Panc1 (cell line): ENCODE measurements at places on chromosomes 3 and 15. TPM values are rescaled to one million over a fixed set of nuclear protein-coding genes. Genes with fewer than 3 reads are reported as not detected.

Gene BSN
- total RNA-seq, result 0.87 TPM

Gene SATB1
- total RNA-seq, result 0.31 TPM

Gene CSPG5
- 3.2 TPM for total RNA-seq

Gene CCDC71
- total RNA-seq, result 14.1 TPM

Gene HRH1
- total RNA-seq, result 4.6 TPM

Gene GOLGA6L4
- 2.7 TPM for total RNA-seq

Gene DPPA2
- total RNA-seq, result not detected

Gene UPK1B
- 4.4 TPM for total RNA-seq

Gene MIX23
- total RNA-seq, result 61.7 TPM

Gene PLSCR2
- total RNA-seq, result 0.54 TPM

Gene TAGLN3
- total RNA-seq, result not detected

Gene GALK2
- total RNA-seq, result 35.0 TPM

Gene THSD4
- 65.4 TPM for total RNA-seq

Gene SLC28A1
- not detected for total RNA-seq

Gene WDR72
- 0.03 TPM for total RNA-seq

Gene P2RY1
- total RNA-seq, result 0.08 TPM

Gene GOLGA8S
- 0.15 TPM for total RNA-seq

Gene DLL4
- 0.31 TPM for total RNA-seq

Gene LRRC49
- total RNA-seq, result 8.3 TPM

Gene DENND4A
- total RNA-seq, result 14.4 TPM

Gene MGLL
- 2.1 TPM for total RNA-seq

Gene INKA1
- 2.2 TPM for total RNA-seq

Gene ACAN
- total RNA-seq, result 0.03 TPM

Gene HTR3C
- total RNA-seq, result not detected

Gene CCDC39
- not detected for total RNA-seq

Gene LRRC58
- total RNA-seq, result 29.5 TPM

Gene NR2E3
- 0.98 TPM for total RNA-seq

Gene FBLN2
- 0.44 TPM for total RNA-seq

Gene TUSC7
- not detected for total RNA-seq

Gene C15orf62
- total RNA-seq, result 0.33 TPM

Gene ROBO2
- total RNA-seq, result 1.3 TPM

Gene CGNL1
- 3.5 TPM for total RNA-seq

Gene DPPA4
- 0.26 TPM for total RNA-seq

Gene CASR
- not detected for total RNA-seq

Gene GATA2
- total RNA-seq, result 74.6 TPM

Gene PLA2G4B
- total RNA-seq, result 4.7 TPM

Gene CTXN2
- 0.05 TPM for total RNA-seq

Gene MST1R
- 27.5 TPM for total RNA-seq

Gene A4GNT
- total RNA-seq, result not detected

Gene ESYT3
- total RNA-seq, result 2.6 TPM

Gene SLC9C1
- not detected for total RNA-seq

Gene OCA2
- 0.13 TPM for total RNA-seq

Gene SH2D7
- total RNA-seq, result not detected

Gene DUOXA2
- not detected for total RNA-seq
